H1 (cell line): ENCODE measurements at places on chromosomes 11 and 22.

DNA sequence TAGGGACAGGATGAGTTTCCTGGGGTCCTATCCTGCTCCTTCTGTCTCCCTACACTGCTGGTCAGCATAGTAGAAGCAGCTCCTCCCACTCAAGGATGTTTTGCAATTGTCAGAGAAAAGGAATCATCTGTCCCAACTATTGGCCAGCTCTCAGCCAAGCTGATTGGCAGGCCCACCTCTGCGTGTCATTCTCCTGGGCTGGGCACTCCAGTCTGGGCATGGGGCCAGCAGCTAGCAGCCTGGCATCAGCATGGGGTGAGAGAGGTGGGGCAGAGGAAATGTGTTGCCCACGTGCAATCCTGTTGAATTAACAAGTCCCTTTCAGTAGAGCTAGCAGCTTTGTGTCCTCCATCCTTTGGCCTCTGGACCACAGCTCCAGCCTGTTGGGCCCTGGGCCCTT lies 14.1 kb downstream of the ANKK1 start:
- no peak for DNase-seq

GRCh38 chr11:76210931-76211851 lies 4.9 kb upstream of the WNT11 start:
- no peak for DNase-seq

- DNase-seq = no peak
Measured at GRCh38 chr11:66557733-66558326, 10.6 kb downstream of the CTSF start.

GRCh38 chr11:3093281-3094191 lies 36.3 kb upstream of the CARS1 start:
- no peak for DNase-seq

DNA sequence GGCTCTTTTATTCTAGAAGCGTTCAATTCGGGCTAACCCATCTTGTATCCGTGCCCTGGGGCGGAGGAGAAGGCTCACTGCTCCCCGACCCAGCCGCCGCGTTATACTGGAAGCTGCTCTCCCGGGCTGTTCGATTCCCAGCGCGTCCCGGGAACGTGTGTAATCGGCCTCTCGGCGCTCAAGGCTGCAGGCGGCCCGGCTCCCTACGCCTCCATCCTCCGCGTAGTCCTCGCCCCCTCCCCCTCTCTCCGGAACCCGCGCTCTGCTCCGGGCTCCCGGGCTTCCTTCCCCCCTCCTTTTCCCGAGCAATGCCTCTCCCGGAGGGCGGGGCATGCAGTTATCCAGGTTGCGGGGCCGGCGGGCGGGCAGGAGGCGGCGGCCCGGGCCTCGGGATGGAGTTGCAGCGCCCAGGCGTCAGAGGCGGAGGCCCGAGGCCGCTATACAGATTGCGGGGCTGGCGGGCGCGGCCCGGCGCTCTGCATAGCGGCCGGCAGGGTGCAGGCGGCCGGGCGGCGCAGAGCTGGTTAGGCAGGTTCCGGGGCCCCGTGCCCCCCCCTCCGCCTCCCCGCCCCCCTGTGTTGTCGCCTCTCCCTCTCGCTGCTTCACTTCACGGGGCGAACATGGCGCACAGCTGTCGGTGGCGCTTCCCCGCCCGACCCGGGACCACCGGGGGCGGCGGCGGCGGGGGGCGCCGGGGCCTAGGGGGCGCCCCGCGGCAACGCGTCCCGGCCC lies at the start of gene KMT2A:
Gene KMT2A, plus strand, starts transcription at position 600 of the 732 bp plus-strand sequence. Its CDS starts 21 bp downstream, at position 621.
- peak; percentile 100 for DNase-seq

- no peak for DNase-seq
Measured at GRCh38 chr11:104584823-104585222, 313.4 kb downstream of the CASP12 start.

DNA sequence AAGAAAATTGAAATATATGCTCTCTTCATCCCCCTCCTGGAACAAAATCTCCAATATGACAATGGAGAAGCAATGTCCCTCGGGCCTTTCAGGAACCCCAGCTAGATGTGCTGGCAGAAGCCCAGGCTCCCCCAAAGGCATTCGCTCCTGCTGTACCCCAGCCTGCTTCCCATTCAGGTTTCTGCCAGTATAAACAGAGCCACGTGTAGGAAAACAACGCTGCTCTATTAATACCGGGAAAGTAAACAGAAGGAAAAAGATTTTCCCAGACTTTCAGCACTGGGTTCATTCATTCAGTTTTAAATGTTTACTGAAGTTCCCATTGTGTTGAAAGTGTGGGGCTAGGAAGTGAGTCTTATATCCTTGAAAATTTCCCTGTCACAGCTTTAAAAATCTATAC lies 147.1 kb downstream of the CADM1 start:
- no peak for DNase-seq

DNA sequence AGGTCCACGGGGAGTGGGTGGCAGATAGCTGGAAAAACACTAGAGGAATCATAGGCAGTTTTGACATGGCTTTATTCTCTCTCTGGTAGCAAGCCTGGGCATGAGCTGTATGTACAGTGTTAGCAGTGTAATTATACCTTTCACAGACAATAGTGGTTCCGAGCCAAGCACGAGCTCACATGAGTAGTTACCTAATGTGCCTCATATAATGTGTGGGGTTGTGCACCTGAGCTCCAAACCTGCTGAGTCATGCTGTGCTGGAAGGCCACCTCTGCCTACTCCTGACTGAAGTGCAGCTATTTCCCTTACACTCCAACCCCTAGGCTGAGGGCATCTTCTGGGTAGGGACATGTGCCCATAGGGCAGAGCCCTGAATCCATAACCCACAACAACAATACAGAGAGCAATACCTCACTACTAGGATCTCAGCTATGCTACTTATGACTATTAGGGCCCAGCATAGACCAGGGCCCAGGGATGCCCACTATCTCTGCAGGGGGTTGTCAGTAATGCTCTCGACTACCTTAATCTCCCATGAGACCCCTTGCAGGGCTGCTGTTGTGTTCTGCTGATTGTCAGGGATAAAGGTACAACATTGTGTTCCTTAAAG lies 432.1 kb downstream of the DYNC2H1 start:
- DNase-seq = no peak

DNA sequence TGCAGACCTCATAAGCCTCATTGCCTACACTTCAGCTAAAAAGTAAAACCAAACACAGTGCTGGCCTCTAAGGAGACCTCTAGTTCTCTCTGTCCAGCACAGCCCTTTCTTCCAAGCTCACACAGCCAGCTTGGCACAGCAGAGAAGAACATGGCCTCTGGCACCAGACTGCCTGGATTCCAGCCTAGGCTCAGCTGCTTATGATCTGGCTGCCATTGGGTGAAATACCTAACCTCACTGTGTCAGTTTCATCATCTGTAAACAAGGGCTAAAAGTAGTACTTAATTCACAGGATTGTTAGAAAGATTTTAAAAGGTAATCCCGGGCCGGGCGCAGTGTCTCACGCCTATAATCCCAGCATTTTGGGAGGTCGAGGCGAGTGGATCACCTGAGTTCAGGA lies 9.9 kb upstream of the ACER3 start:
- DNase-seq = no peak

DNA sequence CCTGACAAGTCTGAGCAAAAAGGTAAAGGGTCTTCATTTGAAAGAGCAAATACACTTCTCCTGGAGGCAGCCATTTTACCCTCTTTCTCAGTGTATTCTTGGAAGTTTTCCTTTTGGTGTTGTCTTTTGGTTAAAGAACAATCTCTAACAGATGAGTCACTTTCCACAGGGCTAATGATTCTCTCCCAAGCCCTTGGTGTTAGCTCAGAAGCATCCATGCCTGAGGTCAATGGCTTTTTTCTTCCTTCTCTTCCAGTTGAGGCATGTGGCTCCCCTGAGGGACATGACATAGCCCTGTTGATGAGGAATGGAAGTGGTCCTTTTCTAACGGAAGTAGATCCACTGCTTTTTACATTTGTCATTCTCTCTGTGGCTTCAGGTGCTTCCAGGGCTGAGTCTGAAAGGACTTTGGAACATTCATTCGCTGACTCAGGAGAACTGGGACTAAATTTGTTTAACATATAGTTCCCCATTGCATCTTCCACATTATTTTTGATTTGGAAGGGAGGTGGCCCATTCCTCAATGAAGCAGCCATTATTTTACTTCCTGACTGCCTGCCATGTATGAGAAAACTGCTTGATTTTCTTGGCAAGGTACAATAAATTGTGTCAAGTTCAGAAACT lies 13.8 kb upstream of the POGLUT3 start:
- no peak for DNase-seq

- no peak for DNase-seq
Measured at GRCh38 chr11:22879630-22880029, 19.4 kb upstream of the CCDC179 start.
